ENCODE measurements at places on chromosomes 2 and 18. TPM values are rescaled to one million over a fixed set of nuclear protein-coding genes. Genes with fewer than 3 reads are reported as not detected.

DNA sequence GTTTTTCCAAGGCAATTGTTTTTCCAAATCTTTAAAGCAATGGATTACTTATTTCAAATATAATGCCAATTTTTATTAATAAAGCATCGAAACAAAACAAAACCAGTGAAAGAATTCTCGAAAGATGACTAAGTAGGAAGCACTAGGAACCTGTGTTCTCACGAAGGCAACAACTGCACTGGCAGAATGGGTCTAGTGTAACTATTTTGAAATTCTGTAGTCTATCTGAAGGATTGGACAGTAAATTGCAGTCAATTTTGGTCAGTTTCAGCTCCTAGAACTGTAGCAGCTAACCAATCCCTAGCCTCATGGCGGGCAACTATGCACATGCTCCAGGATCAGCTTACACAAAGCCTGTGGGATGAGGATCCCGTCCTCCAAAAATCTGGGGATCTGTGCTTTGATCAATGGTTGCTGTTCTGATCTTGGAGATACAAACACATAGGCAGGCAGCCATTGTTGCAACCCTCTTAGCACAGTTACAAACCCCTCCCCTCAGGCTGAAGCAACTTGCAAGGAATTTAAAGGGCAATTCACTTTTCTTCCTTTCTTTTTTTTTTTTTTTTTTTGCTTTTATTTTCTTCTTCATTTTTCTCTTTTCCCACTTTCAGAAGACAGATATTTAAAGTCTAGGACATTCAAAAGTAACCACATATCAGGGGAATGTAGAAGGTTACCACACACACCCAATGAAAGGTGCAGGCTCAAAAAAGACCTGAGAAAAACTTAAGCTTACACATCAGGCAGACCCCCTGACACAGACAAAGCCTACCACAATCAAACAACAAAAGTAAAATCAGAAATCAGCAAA is 147.6 kb downstream of the THADA start:
- no peak overlapping the region for H3K4me3 ChIP-seq
- no peak overlapping the region for H3K27ac ChIP-seq
- H3K27me3 ChIP-seq = no peaks in the 10 kb centered on the region
- no peak for DNase-seq
- H3K4me1 ChIP-seq = peaks cover 3% of the 10 kb centered on the region

- no peaks in the 10 kb centered on the region for H3K36me3 ChIP-seq
- no peaks in the 10 kb centered on the region for H3K4me1 ChIP-seq
- H3K27ac ChIP-seq = no peak overlapping the region
Observed at GRCh38 chr2:178949584-178949983, 100.4 kb downstream of the CCDC141 start.

- H3K27me3 ChIP-seq = no peaks in the 10 kb centered on the region
- H3K27ac ChIP-seq = peak overlapping the region; percentile 82
- H3K4me1 ChIP-seq = peaks cover 35% of the 10 kb centered on the region
- no peaks in the 10 kb centered on the region for H3K36me3 ChIP-seq
- DNase-seq = no peak
Observed at GRCh38 chr2:43305517-43305916, 79.1 kb upstream of the ZFP36L2 start.

DNA sequence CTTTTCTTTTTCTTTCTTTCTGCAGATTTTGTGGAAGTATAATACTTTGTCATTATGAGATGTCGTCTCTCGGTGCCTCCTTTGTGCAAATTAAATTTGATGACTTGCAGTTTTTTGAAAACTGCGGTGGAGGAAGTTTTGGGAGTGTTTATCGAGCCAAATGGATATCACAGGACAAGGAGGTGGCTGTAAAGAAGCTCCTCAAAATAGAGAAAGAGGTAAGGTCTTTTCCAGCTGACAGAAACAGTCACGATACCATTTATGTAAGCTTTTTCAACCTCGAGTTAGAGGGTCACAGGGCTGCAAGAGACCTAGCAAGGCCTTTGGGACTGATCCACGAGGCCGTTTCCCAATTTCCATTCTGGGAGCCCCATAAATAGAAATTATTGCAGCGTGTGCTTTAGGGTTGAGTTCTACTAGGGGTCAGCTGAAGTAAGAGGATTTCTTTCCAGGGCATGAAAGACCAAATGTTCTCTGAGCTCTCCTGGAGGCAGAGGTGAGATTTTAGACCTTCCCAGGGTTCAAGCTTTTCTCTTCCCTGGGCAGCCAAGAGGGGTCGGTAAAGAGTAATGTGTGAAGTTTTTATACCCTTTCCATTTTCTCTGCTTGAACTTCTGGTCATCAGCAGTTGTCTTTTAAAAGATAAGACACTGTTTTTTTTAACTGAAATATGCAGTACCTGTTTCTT is 15.5 kb downstream of the MAP3K20 start:
- DNase-seq = no peak
- no peaks in the 10 kb centered on the region for H3K27me3 ChIP-seq
- no peak overlapping the region for H3K4me3 ChIP-seq

Gene IL36B
- total RNA-seq = not detected

DNA sequence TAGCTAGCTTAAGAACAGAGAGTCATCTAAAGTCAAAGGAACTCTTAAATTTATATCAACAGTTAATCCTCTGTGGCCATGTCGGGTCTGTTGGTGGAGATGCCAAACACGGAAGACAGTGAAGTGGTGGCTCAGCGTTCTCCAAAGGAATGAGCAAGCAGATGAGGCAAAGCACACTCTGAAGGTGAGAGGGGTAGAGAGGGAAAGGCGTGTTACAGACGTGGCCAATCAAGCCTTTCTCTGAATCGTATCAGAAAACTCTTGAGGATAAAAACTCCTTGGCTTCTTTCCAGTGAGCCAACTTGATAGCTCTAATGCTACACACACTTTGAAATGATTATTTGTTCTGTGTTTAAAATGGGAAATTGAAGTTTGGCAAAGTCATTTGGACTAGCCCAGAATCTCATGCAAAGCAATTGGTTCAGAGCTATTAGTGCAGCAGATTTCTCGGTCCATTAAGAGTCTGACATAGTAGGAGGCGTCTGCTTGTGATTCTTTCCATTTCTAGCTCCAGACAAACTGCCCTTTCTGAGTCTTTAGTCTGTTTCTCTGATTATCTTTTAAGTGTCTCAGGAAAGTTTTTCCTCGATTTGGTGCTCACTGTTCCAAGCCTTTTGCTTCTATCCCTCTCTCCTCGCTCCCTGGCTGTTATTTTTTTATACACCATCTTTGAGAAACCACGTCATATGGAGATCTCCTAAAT is 57.5 kb upstream of the CPO start:
- no peaks in the 10 kb centered on the region for H3K4me1 ChIP-seq
- no peak for DNase-seq
- no peaks in the 10 kb centered on the region for H3K27me3 ChIP-seq
- no peak overlapping the region for H3K27ac ChIP-seq
- H3K4me3 ChIP-seq = no peak overlapping the region

Gene IL36A
- not detected for total RNA-seq

DNA sequence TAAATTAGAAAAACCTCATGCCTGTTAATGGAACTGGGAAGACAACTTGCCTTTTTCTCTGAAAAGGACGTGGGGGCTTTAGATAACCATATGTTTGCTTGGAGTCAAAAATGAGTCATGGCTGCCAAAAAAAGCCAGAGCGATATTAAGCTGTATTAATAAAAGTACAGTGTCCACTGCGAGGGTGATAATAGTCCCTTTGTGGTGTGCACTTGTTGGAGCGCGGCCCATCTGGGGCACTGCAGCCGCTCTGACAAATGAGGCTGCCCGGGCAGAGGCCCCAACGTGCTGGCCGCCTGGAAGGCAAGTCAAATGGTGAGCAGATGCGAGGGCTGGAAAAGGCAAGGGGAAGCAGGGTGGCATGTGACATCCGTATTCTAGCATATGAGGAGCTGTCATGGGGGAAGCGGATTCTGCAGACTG is 103.3 kb upstream of the NCK2 start:
- no peaks in the 10 kb centered on the region for H3K4me1 ChIP-seq
- DNase-seq = no peak
- no peaks in the 10 kb centered on the region for H3K27me3 ChIP-seq
- H3K27ac ChIP-seq = no peak overlapping the region

All from upper lobe of left lung (tissue), 6 donors.